ENCODE measurements at places on chromosomes 7 and 10.

- peaks cover 16% of the 10 kb centered on the region for H3K27me3 ChIP-seq
- H3K4me3 ChIP-seq, result no peak overlapping the region
- H3K27ac ChIP-seq, result no peak overlapping the region
- no peak for DNase-seq
These were observed 108.1 kb upstream of the AGR3 start for GRCh38 chr7:16989811-16990413.

- no peak overlapping the region for H3K27ac ChIP-seq
- H3K4me3 ChIP-seq, result no peak overlapping the region
- peaks cover 3% of the 10 kb centered on the region for H3K27me3 ChIP-seq
These were observed 68.0 kb downstream of the CAMK1D start for GRCh38 chr10:12417331-12417730.

DNA sequence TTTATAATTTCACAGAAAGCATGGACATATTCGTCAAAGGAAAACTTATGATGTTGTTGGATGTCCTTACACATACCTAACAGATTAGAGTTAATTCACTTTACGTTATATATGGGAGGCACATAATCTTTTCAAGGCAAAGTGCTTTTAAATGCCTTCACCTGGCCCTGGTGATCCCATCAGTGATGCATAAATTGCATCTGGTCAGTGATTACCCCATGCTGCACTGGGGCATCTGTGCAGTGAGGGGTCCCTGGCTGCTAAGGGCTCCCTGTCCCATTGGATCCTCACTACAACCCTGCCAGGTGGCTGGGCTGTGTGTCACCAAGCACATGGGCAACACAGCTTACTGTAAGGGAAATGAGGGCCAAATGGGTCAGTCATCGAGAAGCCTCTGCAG is 441.1 kb downstream of the RPS24 start:
- H3K4me1 ChIP-seq, result no peaks in the 10 kb centered on the region
- H3K4me3 ChIP-seq, result no peak overlapping the region
- H3K27me3 ChIP-seq, result peaks cover 2% of the 10 kb centered on the region

GRCh38 chr7:155879592-155879991 is 67.3 kb upstream of the SHH start:
- no peak overlapping the region for H3K27ac ChIP-seq
- no peaks in the 10 kb centered on the region for H3K36me3 ChIP-seq
- no peaks in the 10 kb centered on the region for H3K4me1 ChIP-seq
- DNase-seq, result no peak
- no peak overlapping the region for H3K4me3 ChIP-seq

GRCh38 chr10:113444766-113445365 is 108.0 kb upstream of the HABP2 start:
- H3K4me1 ChIP-seq, result no peaks in the 10 kb centered on the region
- no peak overlapping the region for H3K27ac ChIP-seq
- no peaks in the 10 kb centered on the region for H3K27me3 ChIP-seq
- H3K4me3 ChIP-seq, result no peak overlapping the region
- no peaks in the 10 kb centered on the region for H3K36me3 ChIP-seq
- DNase-seq, result no peak

- H3K27me3 ChIP-seq, result no peaks in the 10 kb centered on the region
- H3K4me3 ChIP-seq, result no peak overlapping the region
- H3K27ac ChIP-seq, result no peak overlapping the region
- no peak for DNase-seq
These were observed 9.4 kb downstream of the AP5Z1 start for GRCh38 chr7:4784799-4785198.

GRCh38 chr7:130695840-130696239 is 9.5 kb upstream of the TSGA13 start:
- H3K36me3 ChIP-seq, result no peaks in the 10 kb centered on the region
- H3K27ac ChIP-seq, result no peak overlapping the region
- H3K4me1 ChIP-seq, result no peaks in the 10 kb centered on the region
- no peaks in the 10 kb centered on the region for H3K27me3 ChIP-seq
- H3K4me3 ChIP-seq, result no peak overlapping the region

DNA sequence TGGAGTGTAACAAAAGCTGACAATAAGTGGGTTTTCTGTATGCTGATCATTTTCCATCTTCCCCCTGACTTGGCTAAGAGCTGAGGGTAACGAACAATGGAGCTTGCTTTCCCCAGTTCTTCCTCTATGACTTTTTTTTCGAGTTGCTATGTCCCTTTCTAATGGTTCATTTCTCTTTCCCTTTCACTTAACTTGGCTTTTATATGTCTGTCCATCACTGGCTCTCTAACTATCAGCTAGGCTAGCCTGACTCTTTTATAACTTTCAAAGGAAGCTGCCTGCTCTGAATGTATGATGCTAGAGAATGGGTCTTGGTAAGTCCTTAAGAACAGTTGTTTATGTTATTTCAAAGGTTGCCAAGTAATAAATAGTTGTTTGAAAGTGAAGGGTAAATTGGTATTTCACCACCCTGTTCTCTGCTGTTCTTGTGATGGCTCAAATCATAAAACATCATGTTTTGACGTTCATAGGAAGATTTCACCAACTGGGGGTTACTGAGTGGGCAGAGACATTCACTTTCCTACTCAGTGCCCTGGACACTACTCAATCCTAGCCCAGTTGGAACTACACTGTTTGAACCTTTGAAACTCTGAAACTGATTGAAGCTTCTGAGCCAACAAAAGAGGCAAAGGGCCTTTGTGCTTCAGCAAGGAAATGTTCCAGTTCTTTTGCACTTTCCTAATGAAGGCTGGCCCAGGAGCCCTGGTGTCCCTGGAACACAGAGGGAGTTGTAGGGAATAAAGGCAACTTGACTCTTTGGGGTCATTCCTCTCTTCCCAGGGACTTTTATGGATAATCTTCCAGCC is 85.4 kb upstream of the PHYHIPL start:
- no peaks in the 10 kb centered on the region for H3K4me1 ChIP-seq
- DNase-seq, result no peak
- no peaks in the 10 kb centered on the region for H3K27me3 ChIP-seq
- H3K36me3 ChIP-seq, result no peaks in the 10 kb centered on the region

GRCh38 chr10:132554053-132554990 is 16.7 kb downstream of the INPP5A start:
- peaks cover 26% of the 10 kb centered on the region for H3K4me1 ChIP-seq
- no peak for DNase-seq
- H3K4me3 ChIP-seq, result no peak overlapping the region
- no peak overlapping the region for H3K27ac ChIP-seq
- H3K27me3 ChIP-seq, result no peaks in the 10 kb centered on the region

- no peaks in the 10 kb centered on the region for H3K27me3 ChIP-seq
- no peaks in the 10 kb centered on the region for H3K4me1 ChIP-seq
- H3K36me3 ChIP-seq, result no peaks in the 10 kb centered on the region
- H3K4me3 ChIP-seq, result no peak overlapping the region
- DNase-seq, result no peak
These were observed 311.9 kb downstream of the GRM8 start for GRCh38 chr7:126940723-126941307.

- H3K27ac ChIP-seq, result no peak overlapping the region
- no peaks in the 10 kb centered on the region for H3K36me3 ChIP-seq
- no peak for DNase-seq
These were observed 1.7 kb downstream of the RAMP3 start for GRCh38 chr7:45159296-45159695.

- H3K4me1 ChIP-seq, result no peaks in the 10 kb centered on the region
- DNase-seq, result no peak
- H3K27ac ChIP-seq, result no peak overlapping the region
- no peak overlapping the region for H3K4me3 ChIP-seq
These were observed 31.5 kb downstream of the C10orf53 start for GRCh38 chr10:49710966-49711365.

DNA sequence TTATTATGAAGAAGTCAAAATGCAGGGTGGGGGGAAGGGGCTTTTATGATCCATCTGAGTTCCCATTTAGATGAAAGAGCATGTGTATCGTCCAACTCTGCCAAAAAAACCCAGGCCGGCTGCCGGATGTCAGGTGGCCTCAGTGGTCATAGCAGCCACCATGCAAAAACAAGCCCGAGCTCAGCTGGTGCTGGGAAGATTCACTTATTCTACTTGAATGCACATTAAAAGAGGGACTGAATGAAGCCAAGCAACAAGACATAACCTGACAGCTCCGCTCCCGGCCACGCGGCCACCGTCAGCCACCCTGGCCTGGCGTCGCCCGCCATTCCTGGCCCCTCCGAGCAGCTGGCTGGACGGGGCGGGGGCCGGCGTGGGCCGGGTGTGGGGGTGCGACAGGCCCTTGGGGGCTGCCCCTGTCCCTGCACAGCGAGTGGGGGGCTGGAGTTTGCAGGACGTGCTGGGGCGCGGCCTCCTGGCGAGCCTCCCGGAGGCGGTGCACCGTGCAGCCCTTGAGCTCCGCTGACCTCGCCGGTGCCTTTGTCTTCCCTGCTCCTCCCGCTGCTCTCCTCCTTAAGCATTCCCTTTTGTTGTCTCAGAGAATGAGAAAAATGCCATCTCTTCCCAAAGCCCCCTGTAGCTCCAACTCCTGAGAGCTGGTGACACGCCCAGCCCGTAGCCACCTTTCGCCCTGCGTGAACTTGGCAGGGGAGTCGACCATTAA is 67.8 kb downstream of the EBF3 start:
- no peak overlapping the region for H3K27ac ChIP-seq
- H3K4me3 ChIP-seq, result no peak overlapping the region
- no peaks in the 10 kb centered on the region for H3K36me3 ChIP-seq
- H3K4me1 ChIP-seq, result no peaks in the 10 kb centered on the region
- no peak for DNase-seq

DNA sequence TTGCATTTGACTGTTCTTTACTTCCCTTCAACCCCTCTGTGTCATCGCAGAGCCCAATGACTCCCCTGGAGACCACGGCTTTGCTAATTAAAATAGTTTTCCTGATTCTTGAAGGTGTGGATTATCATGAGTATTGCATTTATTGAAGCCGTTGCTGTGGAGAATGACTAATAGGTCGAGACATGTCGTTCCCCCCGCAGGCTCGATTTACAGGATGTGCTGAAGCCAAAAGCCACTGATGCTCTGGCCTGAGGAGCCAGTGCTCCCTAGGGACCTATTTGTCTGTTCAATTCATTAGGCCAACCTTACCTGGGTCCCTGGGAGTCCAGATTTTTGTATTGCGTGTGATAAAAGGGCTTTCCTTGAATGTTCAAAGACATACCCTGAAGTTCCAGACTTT is 102.3 kb downstream of the NPTX2 start:
- no peak overlapping the region for H3K27ac ChIP-seq
- no peaks in the 10 kb centered on the region for H3K36me3 ChIP-seq
- H3K4me1 ChIP-seq, result no peaks in the 10 kb centered on the region
- H3K4me3 ChIP-seq, result no peak overlapping the region
- no peaks in the 10 kb centered on the region for H3K27me3 ChIP-seq

- H3K4me3 ChIP-seq, result no peak overlapping the region
- H3K27ac ChIP-seq, result no peak overlapping the region
- DNase-seq, result no peak
- H3K27me3 ChIP-seq, result peaks cover 13% of the 10 kb centered on the region
- no peaks in the 10 kb centered on the region for H3K36me3 ChIP-seq
These were observed 49.3 kb downstream of the GPR141 start for GRCh38 chr7:37732888-37733287.

- H3K36me3 ChIP-seq, result peaks cover 41% of the 10 kb centered on the region
- peaks cover 19% of the 10 kb centered on the region for H3K4me1 ChIP-seq
- no peak for DNase-seq
- no peaks in the 10 kb centered on the region for H3K27me3 ChIP-seq
These were observed 1.1 kb upstream of the DDX21 start for GRCh38 chr10:68954904-68955303.

DNA sequence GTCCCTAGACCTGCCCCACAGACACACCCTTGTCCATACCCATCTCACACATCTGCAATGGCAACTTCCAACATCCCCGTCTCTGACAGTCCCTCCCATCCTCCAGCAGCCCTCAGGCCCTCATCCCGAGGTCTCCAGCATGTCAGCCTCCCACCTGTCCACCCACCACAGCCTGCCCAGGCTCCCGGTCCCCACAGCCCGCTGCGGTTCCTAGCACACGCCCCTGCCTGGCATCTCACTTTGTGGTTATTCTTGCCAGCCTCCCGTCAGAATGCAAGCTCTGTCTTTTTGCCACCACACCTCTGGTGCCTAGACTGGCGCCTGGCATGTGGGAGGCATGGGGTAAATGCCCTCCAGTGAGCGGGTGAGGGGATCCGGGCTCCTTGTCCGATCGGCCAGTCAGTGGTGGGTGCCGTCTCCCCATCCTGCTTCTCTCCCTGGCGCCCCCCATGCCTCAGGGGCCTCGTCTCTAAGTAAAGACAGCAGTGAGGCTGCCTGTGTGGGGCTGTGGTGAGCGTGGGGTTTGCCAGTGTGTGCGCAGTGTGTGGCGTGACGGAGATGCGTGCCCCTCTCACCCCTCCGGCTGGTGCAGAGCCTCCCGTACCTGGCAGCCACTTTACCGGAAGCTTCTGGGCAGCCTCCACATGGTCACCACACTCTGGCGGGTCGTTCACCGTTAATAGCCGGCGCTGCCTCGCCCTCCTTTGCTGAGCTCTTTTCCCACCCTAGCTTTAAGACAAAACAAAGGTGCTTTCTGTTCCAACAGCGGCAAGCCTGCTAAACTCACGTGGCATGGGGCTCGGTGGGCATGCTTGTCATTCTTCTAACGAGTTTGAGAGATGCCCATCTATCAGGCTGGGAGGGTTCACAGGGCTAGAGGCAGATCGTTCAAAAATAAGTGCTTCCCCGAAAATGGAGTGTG is 28.5 kb upstream of the TTYH3 start:
- H3K27ac ChIP-seq, result no peak overlapping the region
- H3K4me1 ChIP-seq, result no peaks in the 10 kb centered on the region
- no peaks in the 10 kb centered on the region for H3K36me3 ChIP-seq
- no peak for DNase-seq
- no peak overlapping the region for H3K4me3 ChIP-seq

DNA sequence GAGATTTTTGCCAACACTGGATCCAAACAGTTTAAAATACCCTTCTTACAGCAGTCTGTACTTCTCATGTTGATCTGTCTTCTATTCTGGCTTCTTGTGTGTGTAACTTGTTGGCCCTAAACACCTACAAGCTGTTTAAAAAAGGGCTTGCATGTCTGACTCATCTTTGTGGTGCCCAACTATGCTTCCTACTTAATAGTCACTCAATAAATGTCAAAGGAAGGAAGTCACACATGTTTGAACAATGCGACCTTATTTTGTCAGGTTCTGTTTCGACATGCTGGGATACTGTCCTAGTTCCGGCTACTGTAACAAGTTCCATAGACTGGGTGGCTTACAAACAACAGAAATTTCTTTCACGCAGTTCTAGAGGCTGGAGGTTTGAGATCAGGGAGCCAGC is 9.4 kb upstream of the GRK5 start:
- no peaks in the 10 kb centered on the region for H3K27me3 ChIP-seq
- H3K36me3 ChIP-seq, result no peaks in the 10 kb centered on the region
- H3K4me1 ChIP-seq, result peaks cover 31% of the 10 kb centered on the region

DNA sequence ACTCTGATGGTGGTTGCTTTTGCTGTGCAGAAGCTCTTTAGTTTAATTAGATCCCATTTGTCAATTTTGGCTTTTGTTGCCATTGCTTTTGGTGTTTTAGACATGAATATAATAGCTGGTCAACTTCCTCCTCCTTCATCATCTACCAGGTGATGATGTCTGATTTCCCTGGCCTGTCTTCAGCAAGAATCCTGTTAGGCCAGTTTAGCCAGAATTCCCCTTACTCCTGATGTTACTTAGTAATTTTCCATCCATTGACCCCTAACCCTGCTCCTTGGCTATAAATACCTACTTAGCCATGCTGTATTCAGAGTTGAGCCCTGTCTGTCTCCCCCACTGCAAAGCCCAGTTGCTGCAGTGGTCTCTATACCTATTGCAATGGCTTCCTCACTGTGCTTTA is 91.4 kb downstream of the ZNF777 start:
- DNase-seq, result no peak
- no peaks in the 10 kb centered on the region for H3K4me1 ChIP-seq
- H3K27me3 ChIP-seq, result peaks cover 4% of the 10 kb centered on the region
- no peak overlapping the region for H3K4me3 ChIP-seq
- H3K36me3 ChIP-seq, result no peaks in the 10 kb centered on the region

- no peak overlapping the region for H3K4me3 ChIP-seq
- H3K27ac ChIP-seq, result no peak overlapping the region
- H3K36me3 ChIP-seq, result no peaks in the 10 kb centered on the region
- peaks cover 16% of the 10 kb centered on the region for H3K27me3 ChIP-seq
- DNase-seq, result no peak
These were observed 129.2 kb upstream of the SEC61G start for GRCh38 chr7:54888067-54888733.

Measured in activated T-helper 2 cell treated with anti-CD3 and anti-CD28 coated beads, Interferon-gamma antibody, Interleukin-2, Interleukin-4, amounts not matched to agents 10 μg/mL and 5 μg/mL and 100 μg/mL, durations not matched to agents 14 hours and 24 hours and 36 hours (primary cell).